ENCODE measurements at places on chromosomes 6 and 20. TPM values are rescaled to one million over a fixed set of nuclear protein-coding genes. Genes with fewer than 3 reads are reported as not detected.

GRCh38 chr6:134593442-134593841 is 275.5 kb upstream of the SGK1 start:
- no peak overlapping the region for H3K4me3 ChIP-seq
- no peak overlapping the region for H3K27ac ChIP-seq
- H3K36me3 ChIP-seq, result no peaks in the 10 kb centered on the region
- no peaks in the 10 kb centered on the region for H3K27me3 ChIP-seq
- H3K4me1 ChIP-seq, result no peaks in the 10 kb centered on the region

GRCh38 chr20:38373231-38373867 is 27.1 kb downstream of the LBP start:
- H3K4me3 ChIP-seq, result no peak overlapping the region
- H3K27me3 ChIP-seq, result peaks cover 10% of the 10 kb centered on the region
- no peak for DNase-seq
- no peaks in the 10 kb centered on the region for H3K36me3 ChIP-seq
- no peak overlapping the region for H3K27ac ChIP-seq
- H3K4me1 ChIP-seq, result no peaks in the 10 kb centered on the region

EYS gene
- not detected for total RNA-seq

- no peak overlapping the region for H3K4me3 ChIP-seq
- no peaks in the 10 kb centered on the region for H3K27me3 ChIP-seq
- no peak overlapping the region for H3K27ac ChIP-seq
- peaks cover 24% of the 10 kb centered on the region for H3K4me1 ChIP-seq
- no peak for DNase-seq
- no peaks in the 10 kb centered on the region for H3K36me3 ChIP-seq
Measured at GRCh38 chr6:10390495-10391298, 24.2 kb downstream of the TFAP2A start.

GRCh38 chr6:68760941-68761676 is 126.0 kb downstream of the ADGRB3 start:
- no peak overlapping the region for H3K4me3 ChIP-seq
- H3K4me1 ChIP-seq, result no peaks in the 10 kb centered on the region
- no peaks in the 10 kb centered on the region for H3K27me3 ChIP-seq
- DNase-seq, result no peak

EFCAB8 gene
- total RNA-seq, result 0.06 TPM

METTL24 gene
- not detected for total RNA-seq

GRCh38 chr6:136767570-136768309 is 24.5 kb downstream of the MAP3K5 start:
- H3K4me3 ChIP-seq, result no peak overlapping the region
- H3K27ac ChIP-seq, result no peak overlapping the region

- DNase-seq, result peak; percentile 74
- no peaks in the 10 kb centered on the region for H3K27me3 ChIP-seq
- peak overlapping the region; percentile 44 for H3K27ac ChIP-seq
- H3K4me1 ChIP-seq, result peaks cover 8% of the 10 kb centered on the region
- peaks cover 5% of the 10 kb centered on the region for H3K36me3 ChIP-seq
- peak overlapping the region; percentile 96 for H3K4me3 ChIP-seq
Measured at GRCh38 chr6:149566410-149567193, 427 bp downstream of the GINM1 start.

- H3K27ac ChIP-seq, result no peak overlapping the region
- H3K36me3 ChIP-seq, result no peaks in the 10 kb centered on the region
- no peak overlapping the region for H3K4me3 ChIP-seq
- DNase-seq, result no peak
- no peaks in the 10 kb centered on the region for H3K27me3 ChIP-seq
Measured at GRCh38 chr6:87393026-87393622, 14.6 kb upstream of the CFAP206 start.

DNA sequence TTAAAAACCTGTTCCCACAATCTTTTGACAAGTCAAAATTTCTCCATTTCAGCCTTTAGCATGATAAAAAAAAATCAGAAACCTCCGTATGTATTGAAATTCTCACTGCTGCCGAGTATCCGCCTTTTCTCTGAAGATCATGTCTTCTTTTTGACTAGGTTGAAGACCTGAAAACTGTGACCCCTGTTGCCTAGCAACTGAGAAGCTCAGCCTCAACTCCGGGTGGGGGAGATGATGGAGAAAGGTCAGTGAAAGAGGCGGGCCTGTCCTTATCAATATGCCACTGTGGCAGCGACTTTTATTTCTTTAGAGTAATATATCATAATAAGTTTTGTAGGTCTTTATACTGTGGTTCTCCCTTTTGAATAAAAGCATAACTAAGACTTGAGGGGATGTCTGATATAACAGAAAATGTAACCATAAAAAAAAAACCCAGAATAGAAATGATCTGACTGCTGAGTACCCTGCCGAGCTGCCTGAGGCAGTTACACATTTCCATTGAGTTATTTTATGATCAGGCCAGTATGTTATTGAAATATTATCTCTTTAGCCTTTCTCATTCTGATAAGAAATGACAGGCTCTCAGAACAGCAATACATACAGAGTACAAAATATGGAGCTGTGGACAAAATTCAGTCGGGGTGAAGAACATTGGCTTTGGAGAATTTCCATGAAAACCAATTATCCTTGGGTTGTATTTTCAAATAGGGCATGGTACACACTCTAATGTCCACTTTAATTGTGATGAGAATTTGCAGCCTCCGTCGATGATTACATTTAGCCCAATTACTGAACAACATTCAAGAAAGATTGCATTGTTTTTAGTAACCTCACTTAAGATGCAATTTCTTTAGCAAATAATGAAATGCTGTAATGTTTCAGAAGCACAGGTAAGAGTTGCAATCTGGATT is 136.7 kb upstream of the EEF1E1 start:
- no peak overlapping the region for H3K27ac ChIP-seq
- H3K4me1 ChIP-seq, result no peaks in the 10 kb centered on the region
- no peak overlapping the region for H3K4me3 ChIP-seq
- H3K36me3 ChIP-seq, result no peaks in the 10 kb centered on the region
- DNase-seq, result no peak

GRCh38 chr6:126724821-126725220 is 384.9 kb downstream of the CENPW start:
- peaks cover 14% of the 10 kb centered on the region for H3K4me1 ChIP-seq
- no peaks in the 10 kb centered on the region for H3K27me3 ChIP-seq
- H3K27ac ChIP-seq, result no peak overlapping the region
- H3K36me3 ChIP-seq, result no peaks in the 10 kb centered on the region

CASS4 gene
- total RNA-seq, result not detected

STAU1 gene
- 38.8 TPM for total RNA-seq

GRCh38 chr6:30490026-30490876 is 942 bp downstream of the HLA-E start:
- peak overlapping the region; percentile 69 for H3K4me3 ChIP-seq
- H3K36me3 ChIP-seq, result peaks cover 45% of the 10 kb centered on the region
- H3K4me1 ChIP-seq, result peaks cover 12% of the 10 kb centered on the region
- DNase-seq, result peak; percentile 56

CTAGE9 gene
- not detected for total RNA-seq

DNA sequence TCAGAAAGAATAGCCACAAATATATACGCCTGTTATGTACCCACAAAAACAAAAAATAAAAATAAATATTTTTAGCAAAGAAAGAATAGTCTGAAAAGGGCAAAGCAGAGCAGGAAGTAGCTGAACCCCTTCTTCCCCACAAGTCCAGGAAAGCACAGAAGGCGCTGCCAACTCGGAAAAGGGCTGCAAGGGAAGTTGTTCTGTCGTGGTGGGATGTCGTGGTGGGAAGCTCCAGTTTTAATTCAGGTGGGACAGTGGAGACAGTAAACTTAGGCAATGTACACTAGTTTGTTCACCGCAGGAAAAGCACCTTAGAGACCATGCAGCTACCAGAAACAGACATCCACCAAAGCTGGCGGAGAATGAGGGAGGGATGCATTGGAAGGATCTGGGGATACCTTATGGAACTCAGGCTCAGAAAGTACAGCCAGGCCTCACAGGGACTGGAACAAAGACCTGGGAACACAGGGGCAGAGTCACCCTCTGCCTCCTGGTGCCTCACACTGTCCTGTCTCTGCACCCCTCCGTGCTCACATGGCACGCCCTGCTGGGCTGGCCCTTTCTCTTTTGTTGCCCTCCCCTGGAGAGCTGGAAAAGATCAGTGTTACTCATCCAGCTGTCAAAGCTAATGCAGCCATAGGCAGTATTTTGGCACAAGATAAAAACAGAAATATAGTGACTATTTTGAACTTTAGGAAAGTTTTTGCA is 3.3 kb upstream of the APMAP start:
- no peak overlapping the region for H3K27ac ChIP-seq
- no peaks in the 10 kb centered on the region for H3K36me3 ChIP-seq
- peaks cover 39% of the 10 kb centered on the region for H3K4me1 ChIP-seq
- H3K4me3 ChIP-seq, result no peak overlapping the region
- no peaks in the 10 kb centered on the region for H3K27me3 ChIP-seq

Measured in SJSA1 (cell line).